ENCODE measurements at places on chromosomes 5 and 9.

DNA sequence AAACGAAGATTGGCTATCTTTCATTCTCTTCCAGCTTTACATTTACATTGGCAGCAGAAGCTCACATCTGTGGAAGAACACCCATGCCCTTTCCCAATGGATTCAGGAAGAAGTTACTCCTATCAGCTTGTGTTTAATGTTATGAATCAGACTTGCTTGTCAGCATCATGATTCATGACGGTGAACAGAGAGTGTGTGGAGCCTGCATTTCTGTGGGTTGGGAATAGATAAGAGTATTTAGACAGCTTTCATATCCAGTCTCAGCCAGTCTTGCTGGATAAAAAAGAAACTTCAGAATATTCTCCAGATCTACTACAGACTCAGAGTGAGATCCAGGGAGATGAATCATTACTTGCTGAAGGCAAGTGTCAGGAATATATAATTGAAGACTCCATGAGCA lies 812.9 kb upstream of the ZNF608 start:
- peak; percentile 60 for DNase-seq

DNA sequence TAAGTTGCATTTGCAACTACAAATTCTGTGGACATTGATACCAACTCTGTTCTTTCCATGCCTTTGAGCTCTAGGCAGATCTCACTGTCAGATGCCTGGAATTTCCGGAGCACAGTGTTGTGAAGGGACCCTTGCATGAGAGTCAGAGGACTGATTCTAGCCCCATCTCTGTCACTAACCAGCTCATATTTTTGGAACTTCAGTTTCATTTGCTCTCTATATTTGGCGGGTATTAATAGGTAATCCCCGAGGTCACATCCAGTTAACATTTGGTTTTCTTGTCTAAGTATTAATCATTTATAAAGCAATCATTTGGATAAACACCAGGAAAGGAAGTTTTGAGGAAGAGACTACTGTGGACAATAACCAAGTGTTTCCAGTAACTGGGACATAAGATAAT lies 115.7 kb downstream of the MAN2A1 start:
- no peak for DNase-seq

DNA sequence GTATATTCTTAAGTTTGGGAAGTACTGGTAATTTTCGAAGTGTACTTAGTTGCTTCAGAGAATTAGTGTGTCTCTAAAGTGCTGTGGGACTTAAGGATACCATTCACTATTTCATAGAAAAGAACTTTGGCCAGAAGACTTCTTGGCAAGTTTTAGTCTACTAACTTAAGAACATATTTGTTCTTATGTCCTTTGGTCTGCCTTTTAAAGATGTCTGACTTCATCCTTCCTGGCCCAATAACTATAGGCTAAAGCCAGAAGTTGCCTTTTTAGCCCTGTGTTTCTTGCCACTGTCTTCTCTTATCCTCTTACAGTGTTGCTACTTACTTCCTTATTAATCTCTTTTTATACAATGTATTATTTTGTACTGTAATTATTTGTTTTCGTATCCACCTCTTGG lies 6.3 kb downstream of the RBM27 start:
- no peak for DNase-seq

DNA sequence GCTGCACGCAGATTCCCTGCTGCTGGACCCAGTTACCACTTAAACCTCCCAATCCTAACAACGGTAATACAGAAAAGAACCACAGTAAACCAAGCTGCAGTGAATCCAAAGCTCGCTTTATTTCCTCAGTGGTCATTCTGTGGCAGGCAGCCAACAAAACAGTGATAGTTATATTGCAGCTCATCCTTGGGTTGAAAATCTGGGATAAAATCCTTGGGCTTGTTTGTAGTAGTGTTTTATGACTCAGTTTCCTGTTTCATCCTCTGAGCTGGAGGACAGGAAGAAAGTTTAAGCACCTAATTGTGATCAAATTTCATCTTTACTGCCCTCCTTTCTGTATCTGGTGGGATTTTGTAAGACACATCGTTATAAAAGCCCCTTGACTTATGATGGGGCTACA lies 31.4 kb downstream of the HMGCR start:
- DNase-seq: no peak

GRCh38 chr9:130871395-130872062 lies 25.1 kb downstream of the QRFP start:
- DNase-seq: no peak

DNA sequence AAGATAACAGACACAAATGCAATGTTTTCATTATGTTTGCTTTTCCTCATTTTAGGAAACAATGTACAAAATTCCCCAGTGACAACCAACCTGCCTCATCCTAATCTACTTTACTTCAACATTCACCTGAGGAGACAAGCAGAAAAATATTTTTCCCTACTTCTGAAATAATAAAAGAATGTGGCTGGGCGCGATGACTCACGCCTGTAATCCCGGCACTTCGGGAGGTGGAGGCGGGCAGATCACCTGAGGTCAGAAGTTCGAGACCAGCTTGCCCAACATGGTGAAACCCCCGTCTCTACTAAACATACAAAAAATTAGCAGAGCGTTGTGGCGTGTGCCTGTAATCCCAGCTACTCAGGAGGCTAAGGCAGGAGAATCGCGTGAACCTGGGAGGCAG lies 36.9 kb downstream of the MYO10 start:
- no peak for DNase-seq

DNA sequence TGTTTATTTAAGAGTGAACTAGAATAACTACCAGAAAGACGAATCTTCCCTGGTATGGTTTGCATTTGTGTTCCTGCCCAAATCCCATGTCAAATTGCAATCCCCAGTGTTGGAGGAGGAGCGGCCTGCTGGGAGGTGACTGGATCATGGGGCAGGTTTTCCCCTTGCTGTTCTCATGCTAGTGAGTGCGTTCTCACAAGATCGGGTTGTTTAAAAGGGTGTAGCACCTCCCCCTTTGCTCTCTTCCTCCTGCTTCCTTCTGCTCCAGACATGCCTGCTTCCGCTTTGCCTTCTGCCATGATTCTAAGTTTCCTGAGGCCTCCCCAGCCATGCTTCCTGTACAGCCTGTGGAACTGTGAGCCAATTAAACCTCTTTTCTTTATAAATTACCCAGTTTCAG lies 210.3 kb upstream of the TBC1D2 start:
- no peak for DNase-seq

- DNase-seq: no peak
Observed at GRCh38 chr9:114746591-114747346, 59.1 kb downstream of the TNFSF15 start.

DNA sequence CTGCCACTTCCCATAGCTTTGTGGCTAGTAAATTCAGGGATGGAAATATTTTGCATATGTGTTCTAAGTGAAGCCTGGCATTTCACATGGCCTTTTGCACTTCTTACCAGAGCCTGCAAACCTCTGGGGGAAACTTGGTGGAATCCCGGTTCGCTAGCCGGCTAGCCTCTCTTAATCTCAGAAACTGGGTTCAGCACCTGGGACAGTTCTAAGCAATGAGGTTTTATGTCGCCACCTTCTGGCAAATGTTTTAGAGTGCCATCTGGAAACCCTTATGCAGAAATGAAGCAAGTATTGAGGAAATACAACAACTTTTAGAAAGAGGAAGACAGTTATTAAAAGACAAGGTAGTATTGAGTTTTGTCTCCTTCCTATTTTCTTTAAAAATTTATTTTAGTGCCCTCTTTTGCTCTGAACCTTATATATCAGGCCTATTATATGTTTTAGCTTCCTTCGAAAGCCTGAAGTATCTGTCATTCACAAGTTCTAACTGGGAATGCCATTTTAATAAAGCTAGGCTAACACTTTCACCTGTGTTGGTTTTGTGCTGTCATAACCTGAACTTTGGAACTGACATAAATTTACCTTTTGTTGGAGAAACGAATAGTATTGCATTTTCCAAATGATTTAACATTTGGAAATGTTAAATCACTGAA lies 963 bp upstream of the HTR1A start:
- DNase-seq: peak; percentile 78

DNA sequence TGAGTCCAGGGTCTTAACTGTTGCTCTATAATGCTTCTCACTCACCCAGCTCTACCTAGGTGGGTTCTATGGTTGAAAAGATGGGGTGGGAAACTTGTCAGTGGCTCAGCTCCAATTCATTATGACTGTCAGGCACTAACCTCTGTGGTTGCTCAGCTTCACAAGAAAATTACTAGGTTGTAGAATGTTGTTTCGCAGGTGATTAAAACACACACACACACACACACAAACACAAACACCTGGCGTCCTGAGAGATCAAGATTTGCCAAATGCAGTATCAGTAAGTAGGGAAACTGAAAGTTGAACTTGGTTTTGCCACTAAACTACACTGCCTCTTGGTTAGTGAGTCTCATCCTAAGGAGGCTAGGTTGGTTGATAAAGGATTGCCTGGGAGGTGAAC lies 2.8 kb downstream of the MCCC2 start:
- DNase-seq: no peak

DNA sequence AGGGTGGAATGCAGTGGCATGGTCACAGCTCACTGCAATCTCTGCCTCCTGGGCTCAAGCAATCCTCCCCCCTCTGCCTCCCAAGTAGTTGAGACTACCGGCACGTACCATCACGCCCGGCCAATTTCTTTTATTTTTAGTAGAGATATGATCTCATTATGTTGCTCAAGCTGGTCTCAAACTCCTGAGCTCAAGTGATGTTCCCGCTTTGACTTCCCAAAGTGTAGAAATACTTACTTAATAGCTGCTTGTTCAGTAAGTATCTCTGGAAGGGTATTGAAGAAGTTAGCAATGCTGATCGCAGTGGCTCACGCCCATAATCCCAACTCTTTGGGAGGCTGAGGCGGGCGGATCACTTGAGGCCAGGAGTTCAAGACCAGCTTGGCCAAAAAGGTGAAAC lies 35.7 kb upstream of the PLIN2 start:
- DNase-seq: no peak

- peak; percentile 72 for DNase-seq
Observed at GRCh38 chr5:6780802-6781391, 67.7 kb downstream of the TENT4A start.

GRCh38 chr9:75488719-75489110 lies 400.4 kb downstream of the OSTF1 start:
- DNase-seq: no peak

- DNase-seq: no peak
Observed at GRCh38 chr5:74356009-74356695, 284.4 kb downstream of the ENC1 start.

GRCh38 chr9:114409842-114410241 lies 22.1 kb upstream of the AKNA start:
- DNase-seq: no peak

DNA sequence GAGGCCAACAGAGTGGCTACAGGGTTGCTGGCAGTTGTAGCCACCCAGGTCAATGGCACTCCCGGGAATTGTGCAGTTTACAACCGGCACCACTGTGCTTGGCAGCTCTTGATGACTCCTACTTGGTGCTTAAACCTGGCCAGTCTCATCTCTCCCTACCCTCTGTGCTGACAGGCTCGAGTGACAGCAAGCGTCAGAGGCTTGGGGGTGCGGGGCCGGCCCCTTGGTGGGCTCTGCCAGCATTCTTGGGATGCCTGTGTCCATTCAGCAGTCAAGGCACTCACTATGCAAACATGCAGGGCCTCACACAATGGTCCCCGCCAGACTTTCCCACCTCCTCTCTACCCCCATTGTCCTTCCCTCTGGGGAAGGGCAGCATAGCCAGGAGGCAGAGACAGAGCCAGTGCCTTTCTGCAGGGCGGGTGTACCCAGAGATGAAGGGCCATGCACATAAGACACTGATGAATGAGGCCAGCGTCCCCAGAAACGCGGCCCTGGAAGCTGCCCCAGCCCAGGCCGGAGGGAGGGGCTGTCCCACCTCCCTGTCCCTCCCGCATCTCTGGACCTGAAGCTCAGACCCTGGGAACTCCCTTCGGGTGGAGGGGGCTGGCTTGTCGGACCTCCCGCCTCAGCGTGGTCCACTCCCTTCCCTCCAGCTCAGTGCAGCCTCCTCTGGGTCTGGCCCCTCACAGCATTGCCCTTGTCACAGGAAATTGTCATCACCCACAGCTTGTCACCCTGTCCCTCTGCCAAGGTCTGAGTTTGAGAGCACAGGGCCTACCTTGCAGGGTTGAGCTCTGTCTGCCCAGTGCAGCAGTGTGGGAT lies 26.4 kb upstream of the NOTCH1 start:
- no peak for DNase-seq

GRCh38 chr5:177959315-177959714 lies 36.7 kb downstream of the PROP1 start:
- DNase-seq: no peak

DNA sequence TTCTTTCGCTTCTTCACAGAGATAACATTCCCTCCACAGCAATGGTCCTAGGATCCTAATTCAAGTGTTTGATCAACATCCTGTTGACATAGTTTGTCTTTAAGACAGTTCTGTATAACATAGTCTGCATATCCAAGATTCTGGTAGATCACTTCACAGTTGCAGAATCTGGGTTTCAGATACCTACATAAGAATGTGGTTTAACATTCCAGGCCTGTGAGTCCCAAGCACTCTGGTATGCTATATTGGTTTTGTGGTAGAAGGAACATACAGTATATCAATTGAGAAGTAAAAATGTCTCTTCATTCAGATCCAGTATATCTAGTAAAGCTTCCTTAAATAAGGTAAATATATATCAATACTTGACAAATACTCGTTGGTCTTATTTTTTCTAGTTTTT lies 914.2 kb upstream of the CDH6 start:
- DNase-seq: no peak

DNA sequence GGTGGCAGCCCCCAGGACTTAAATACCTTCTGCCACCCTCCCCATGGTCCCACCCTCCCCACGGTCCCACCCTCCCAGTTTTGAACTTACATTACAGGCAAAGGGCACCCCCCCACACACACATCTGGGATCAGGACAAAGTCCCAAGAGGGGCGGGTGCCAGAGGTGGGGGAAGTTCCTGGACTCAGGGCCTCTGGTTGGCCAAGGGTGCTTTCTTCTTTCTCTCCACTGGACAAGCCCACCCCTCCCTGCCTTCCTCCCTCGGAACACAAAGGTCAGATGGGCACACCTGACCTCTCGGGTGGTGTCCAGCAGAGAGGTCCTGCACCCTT lies 19.1 kb upstream of the RALGDS start:
- DNase-seq: no peak

DNA sequence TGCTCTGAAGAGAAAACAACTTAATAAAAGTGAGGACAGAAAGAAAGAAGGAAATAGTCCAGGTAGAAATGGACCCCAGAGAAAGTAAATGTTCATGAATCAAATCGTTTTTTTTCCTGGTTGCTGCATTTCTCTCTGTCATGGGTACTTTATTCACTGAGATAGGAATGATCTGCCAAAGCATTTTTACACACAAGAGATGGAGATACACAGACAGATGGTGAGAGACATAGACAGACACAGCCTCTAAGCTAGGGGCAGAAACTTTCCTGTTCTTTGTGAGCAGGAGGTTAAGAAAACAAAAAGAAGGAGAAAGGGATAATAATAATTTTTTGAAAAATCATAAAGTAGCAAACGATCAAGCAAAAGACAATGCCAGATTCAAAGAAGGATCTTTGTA lies 73.7 kb downstream of the ASTN2 start:
- no peak for DNase-seq

GRCh38 chr5:42813533-42813932 lies 1.8 kb upstream of the SELENOP start:
- DNase-seq: no peak

DNA sequence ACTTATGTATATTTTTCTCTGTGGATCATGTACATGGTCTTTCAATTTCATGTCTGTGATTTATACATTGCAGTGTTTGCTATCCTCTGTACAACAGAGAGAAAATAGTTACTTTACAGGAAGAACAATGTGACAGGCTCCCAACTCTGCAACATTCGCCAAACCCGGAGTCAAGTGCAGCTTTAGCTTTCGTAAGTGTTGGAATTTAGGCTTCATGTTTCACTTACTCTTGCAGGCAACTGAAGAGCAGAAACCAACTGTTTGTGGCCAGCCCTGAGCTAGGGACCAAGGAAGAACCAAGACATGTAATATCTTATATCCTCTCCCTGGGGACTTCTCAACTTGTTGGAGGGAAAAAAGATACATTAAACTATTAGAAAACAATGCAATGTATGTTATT lies 147.9 kb downstream of the C5orf15 start:
- DNase-seq: no peak

Data from HT-29 (cell line).